Caco-2 (cell line): ENCODE measurements at places on chromosomes 2 and 18. TPM values are rescaled to one million over a fixed set of nuclear protein-coding genes. Genes with fewer than 3 reads are reported as not detected.

GRCh38 chr2:31239593-31240177 lies 5.7 kb downstream of the EHD3 start:
- H3K4me3 ChIP-seq, result no peak overlapping the region
- no peaks in the 10 kb centered on the region for H3K4me1 ChIP-seq
- H3K27ac ChIP-seq, result no peak overlapping the region
- DNase-seq, result no peak
- no peaks in the 10 kb centered on the region for H3K36me3 ChIP-seq
- no peaks in the 10 kb centered on the region; the same call in 1 of the 2 replicates for H3K27me3 ChIP-seq

- no peak overlapping the region for H3K27ac ChIP-seq
- H3K36me3 ChIP-seq, result no peaks in the 10 kb centered on the region
- no peaks in the 10 kb centered on the region for H3K4me1 ChIP-seq
- DNase-seq, result no peak
Measured at GRCh38 chr2:53075760-53076159, 691.8 kb upstream of the CHAC2 start.

DNA sequence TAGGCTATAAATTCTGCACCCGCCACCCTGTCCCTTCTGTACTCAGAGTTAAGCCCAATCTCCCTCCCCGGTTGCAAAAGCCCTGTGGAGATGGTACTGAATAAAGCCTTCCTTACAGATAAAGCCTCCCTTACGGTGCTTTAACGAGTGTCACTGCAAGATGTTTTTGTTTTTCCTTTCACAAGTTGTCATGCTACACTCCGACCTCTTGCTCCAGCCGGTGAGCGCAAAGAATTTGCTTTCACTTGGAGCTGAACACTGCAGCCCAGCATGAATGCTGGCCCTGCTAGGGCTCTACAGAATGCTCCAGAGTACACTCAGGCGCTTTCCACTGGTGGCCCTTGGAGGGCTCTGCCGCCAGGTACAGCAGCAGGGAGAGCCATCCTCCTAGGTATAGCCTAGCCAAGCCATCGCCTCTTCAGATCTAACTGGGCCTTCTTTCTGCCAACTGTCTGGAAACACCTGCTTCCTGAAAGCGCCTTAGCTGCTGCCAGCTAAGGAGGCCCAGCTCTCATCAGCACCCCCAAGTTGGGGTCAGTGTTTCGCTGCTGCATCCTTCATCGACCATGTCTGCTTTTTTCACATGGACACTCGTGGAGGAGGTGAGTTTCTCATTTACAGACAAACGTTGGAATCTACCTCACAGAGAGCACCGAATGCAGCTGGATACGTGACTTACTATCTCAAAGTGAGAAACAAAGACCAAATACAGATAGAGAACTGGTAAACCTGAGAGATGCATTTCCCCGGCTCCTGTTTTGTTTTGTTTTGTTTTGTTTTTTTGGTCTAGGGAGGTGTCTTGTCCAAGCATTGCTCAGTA lies 13.4 kb upstream of the CREG2 start:
- no peak for DNase-seq
- H3K27ac ChIP-seq, result peak overlapping the region; percentile 28
- no peaks in the 10 kb centered on the region for H3K36me3 ChIP-seq
- H3K4me3 ChIP-seq, result no peak overlapping the region

- H3K4me3 ChIP-seq, result no peak overlapping the region
- H3K27ac ChIP-seq, result no peak overlapping the region
- DNase-seq, result no peak
Measured at GRCh38 chr2:220985561-220985960, 586.5 kb downstream of the EPHA4 start.

DNA sequence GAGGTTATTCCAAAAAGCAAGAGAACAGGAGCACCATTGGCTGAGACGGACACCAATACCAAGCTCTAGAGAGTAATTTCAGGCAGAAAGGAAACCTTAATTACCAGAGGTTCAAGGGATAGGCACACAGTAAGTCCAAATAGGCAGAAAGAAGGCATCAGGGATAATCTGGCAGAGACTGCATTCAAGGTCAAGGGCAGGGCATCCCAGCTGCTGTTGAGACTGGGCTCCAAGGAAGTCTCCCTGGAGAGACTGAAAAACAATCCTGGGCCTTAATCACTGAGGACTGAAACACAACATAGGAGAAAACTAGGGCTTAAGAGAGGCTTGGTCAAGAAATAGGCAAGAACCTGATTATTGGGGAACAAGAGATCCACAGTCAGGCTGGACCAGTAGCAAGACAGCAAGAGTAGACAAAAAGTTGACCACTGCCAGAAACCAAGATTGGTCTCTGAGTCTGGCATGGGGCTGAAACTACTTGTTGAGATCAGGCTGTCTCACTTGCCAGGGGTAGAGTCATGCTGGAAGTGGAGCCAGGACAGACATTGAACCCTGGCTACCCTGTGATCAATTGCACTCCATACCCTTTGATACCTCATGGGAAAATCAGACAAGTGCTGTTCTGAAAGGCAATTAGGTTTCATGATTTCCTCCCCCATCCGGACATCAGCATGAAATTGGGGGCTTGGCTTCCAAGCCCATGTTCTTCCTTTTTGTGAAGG lies 193.2 kb upstream of the TNP1 start:
- no peak overlapping the region for H3K27ac ChIP-seq
- no peak overlapping the region for H3K4me3 ChIP-seq
- no peaks in the 10 kb centered on the region for H3K27me3 ChIP-seq
- H3K4me1 ChIP-seq, result no peaks in the 10 kb centered on the region; the same call in 1 of the 2 replicates

DNA sequence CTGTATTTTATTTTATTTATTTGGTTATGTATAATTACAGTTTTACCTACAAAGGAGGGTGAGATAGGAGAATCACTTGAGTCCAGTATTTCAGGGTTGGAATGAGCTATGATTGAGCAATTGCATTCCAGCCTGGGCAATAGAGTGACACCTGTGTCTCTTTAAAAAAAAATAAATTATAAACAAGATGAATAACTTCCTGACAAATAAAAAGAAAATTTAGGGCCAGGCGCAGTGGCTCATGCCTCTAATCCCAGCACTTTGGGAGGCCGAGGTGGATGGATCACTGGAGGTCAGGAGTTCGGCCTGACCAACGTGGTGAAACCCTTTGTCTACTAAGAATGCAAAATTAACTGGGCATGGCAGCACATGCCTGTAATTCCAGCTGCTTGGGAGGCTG lies 17.3 kb downstream of the MTA3 start:
- no peaks in the 10 kb centered on the region for H3K27me3 ChIP-seq
- DNase-seq, result peak; percentile 35
- no peaks in the 10 kb centered on the region; the same call in 1 of the 2 replicates for H3K36me3 ChIP-seq
- H3K4me1 ChIP-seq, result peaks cover 7% of the 10 kb centered on the region; the same call in 1 of the 2 replicates
- H3K27ac ChIP-seq, result no peak overlapping the region

ALPG gene
- total RNA-seq, result 1.9 and 2.5 TPM in 2 replicates

UGT1A5 gene
- 1.00 and 1.2 TPM in 2 replicates for total RNA-seq

GRCh38 chr2:48668992-48669391 lies 51.3 kb downstream of the GTF2A1L start:
- no peak overlapping the region for H3K4me3 ChIP-seq
- H3K27me3 ChIP-seq, result no peaks in the 10 kb centered on the region
- H3K36me3 ChIP-seq, result no peaks in the 10 kb centered on the region
- DNase-seq, result no peak

THSD7B gene
- 6.9 and 7.1 TPM in 2 replicates for total RNA-seq

PCARE gene
- total RNA-seq, result not detected in 2 replicates

DNA sequence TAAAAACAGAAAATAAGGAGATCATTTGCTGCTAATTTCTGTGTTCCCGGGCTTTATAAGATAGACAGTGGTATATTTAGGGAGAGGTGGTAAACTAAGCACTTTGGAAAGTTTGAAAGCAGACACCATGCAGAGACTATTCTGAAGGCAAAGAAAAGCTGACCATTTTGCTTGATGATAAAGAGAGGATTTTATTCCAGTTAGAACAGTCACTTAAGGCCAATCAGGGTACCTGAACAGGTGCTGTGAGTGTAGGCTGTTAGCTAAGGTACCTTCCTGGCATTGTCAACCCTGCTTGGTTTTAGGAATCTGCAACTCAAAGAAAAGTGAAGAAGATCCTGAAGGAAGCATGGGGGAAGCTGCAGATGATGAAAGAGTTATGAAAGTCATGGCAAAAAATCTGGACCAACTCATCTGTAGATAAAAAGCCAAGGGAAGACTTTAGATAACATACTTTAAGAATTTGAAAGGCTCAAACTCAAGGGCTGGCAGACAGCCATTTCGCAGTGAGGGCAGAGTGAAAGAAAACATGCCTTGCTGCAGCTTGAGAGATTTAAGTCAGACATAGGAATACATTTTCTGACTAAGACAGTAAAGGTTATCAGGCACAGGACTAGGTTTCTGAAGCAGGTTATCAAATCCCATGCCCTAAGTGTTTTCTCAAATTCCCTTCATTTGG lies 80.1 kb upstream of the ARL5A start:
- H3K4me1 ChIP-seq, result no peaks in the 10 kb centered on the region
- no peaks in the 10 kb centered on the region; the same call in 1 of the 2 replicates for H3K27me3 ChIP-seq
- no peak overlapping the region for H3K4me3 ChIP-seq
- H3K27ac ChIP-seq, result no peak overlapping the region
- no peaks in the 10 kb centered on the region for H3K36me3 ChIP-seq

GRCh38 chr18:62637807-62638687 lies 77.3 kb upstream of the PHLPP1 start:
- no peak overlapping the region for H3K27ac ChIP-seq
- peaks cover 26% of the 10 kb centered on the region for H3K4me1 ChIP-seq
- H3K27me3 ChIP-seq, result no peaks in the 10 kb centered on the region
- H3K36me3 ChIP-seq, result no peaks in the 10 kb centered on the region
- no peak overlapping the region for H3K4me3 ChIP-seq

GRCh38 chr18:9726175-9726574 lies 18.1 kb downstream of the RAB31 start:
- H3K4me1 ChIP-seq, result no peaks in the 10 kb centered on the region
- H3K27ac ChIP-seq, result no peak overlapping the region
- no peak for DNase-seq
- H3K27me3 ChIP-seq, result no peaks in the 10 kb centered on the region
- no peaks in the 10 kb centered on the region for H3K36me3 ChIP-seq

DNAJC5G gene
- total RNA-seq, result 0.25 and 0.51 TPM in 2 replicates

DTNA gene
- total RNA-seq, result 10.0 and 10.4 TPM in 2 replicates

FN1 gene
- 3,805 and 3,872 TPM in 2 replicates for total RNA-seq

CIB4 gene
- total RNA-seq, result not detected in 2 replicates

SPP2 gene
- not detected in 2 replicates for total RNA-seq

YES1 gene
- 81.5 and 95.0 TPM in 2 replicates for total RNA-seq

GRCh38 chr2:203682688-203683130 lies 23.7 kb upstream of the CD28 start:
- no peak for DNase-seq
- no peaks in the 10 kb centered on the region for H3K27me3 ChIP-seq
- no peak overlapping the region for H3K27ac ChIP-seq
- peaks cover 42% of the 10 kb centered on the region for H3K4me1 ChIP-seq
- H3K4me3 ChIP-seq, result no peak overlapping the region

DCC gene
- 0.32 and 0.39 TPM in 2 replicates for total RNA-seq

DNA sequence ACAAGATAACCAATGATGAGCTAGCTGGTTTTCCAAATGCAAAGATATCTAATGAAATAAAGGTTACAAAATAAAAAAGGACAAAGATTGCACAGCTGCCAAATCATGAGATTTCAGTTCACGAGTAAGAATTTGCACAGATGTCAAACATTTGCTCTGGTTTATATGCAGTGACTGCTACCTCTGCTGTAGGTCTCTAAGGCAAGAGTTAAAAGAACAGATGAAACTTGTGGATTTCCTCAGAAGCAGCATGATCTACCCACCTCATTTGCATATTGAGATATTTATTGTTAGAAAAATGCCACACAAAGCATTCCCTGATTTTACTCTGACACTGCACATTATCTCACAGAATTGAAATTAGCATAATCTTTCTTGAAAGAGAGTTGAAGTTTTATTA lies 763.2 kb upstream of the ZEB2 start:
- DNase-seq, result no peak
- no peaks in the 10 kb centered on the region for H3K27me3 ChIP-seq

- no peak for DNase-seq
- no peaks in the 10 kb centered on the region for H3K27me3 ChIP-seq
- H3K27ac ChIP-seq, result no peak overlapping the region
Measured at GRCh38 chr2:227933884-227934283, 62.5 kb downstream of the DAW1 start.

- no peaks in the 10 kb centered on the region for H3K36me3 ChIP-seq
- H3K4me1 ChIP-seq, result peaks cover 11% of the 10 kb centered on the region; the same call in 1 of the 2 replicates
- H3K4me3 ChIP-seq, result no peak overlapping the region
- no peaks in the 10 kb centered on the region for H3K27me3 ChIP-seq
Measured at GRCh38 chr2:112087346-112088020, 32.4 kb downstream of the TMEM87B start.

DNA sequence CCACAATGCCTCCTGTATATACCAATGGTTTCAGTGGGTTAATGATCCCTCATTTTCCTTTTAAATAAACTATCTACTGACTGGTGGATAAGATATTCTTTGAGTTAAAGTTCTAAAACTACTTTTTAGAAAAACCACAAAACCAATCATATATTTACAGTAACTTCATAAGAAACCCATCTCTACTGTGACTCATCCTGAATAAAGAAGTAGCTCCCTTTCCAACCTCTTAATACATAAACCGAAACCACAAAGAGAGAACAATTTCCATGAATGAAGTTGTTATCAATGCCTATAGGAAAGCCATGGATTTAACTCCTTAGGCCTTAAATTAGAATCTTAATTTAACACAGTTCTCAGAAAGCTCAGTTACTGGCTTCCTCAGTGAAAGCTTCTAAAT lies 227.0 kb upstream of the SMAD7 start:
- no peaks in the 10 kb centered on the region for H3K4me1 ChIP-seq
- no peaks in the 10 kb centered on the region for H3K27me3 ChIP-seq
- no peak overlapping the region for H3K27ac ChIP-seq
- H3K36me3 ChIP-seq, result no peaks in the 10 kb centered on the region
- H3K4me3 ChIP-seq, result no peak overlapping the region

DNA sequence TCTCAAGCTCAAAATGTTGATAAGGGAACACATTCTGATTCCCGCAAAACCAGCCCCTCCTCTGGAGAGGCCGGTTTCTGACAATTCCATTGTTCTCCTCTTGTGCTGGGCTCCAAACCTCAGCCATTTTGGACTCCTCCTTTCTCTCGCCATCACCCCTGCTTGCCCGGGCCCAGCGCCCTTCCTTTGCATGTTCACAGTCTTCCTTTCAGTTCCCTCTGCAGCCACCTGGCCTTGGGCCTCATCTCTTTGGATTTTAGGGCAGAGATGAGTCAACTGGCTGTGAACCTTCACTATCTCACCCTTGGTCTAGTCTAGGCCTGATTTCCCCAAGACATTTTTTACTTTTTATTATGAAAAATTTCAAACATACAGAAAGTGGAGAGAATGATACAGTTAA lies 155.9 kb upstream of the MAP3K20 start:
- no peak overlapping the region for H3K27ac ChIP-seq
- H3K4me1 ChIP-seq, result peaks cover 16% of the 10 kb centered on the region
- no peak for DNase-seq
- no peak overlapping the region for H3K4me3 ChIP-seq
- no peaks in the 10 kb centered on the region for H3K27me3 ChIP-seq

HOXD13 gene
- not detected in 2 replicates for total RNA-seq

- H3K4me1 ChIP-seq, result no peaks in the 10 kb centered on the region
- no peak for DNase-seq
- H3K4me3 ChIP-seq, result no peak overlapping the region
Measured at GRCh38 chr18:75160364-75160763, 48.6 kb downstream of the PTGR3 start.

RBM43 gene
- total RNA-seq, result 1.4 and 1.6 TPM in 2 replicates
